Subcutaneous adipose tissue (tissue), 4 donors: ENCODE measurements at places on chromosomes 4 and X. TPM values are rescaled to one million over a fixed set of nuclear protein-coding genes. Genes with fewer than 3 reads are reported as not detected.

RS1 gene
- not detected for total RNA-seq

IRAK1 gene
- total RNA-seq: 49.6 TPM

NAP1L2 gene
- total RNA-seq: 0.22 TPM

DRD5 gene
- total RNA-seq: not detected
